EH (cell line): ENCODE measurements at places on chromosomes 4 and X.

DNA sequence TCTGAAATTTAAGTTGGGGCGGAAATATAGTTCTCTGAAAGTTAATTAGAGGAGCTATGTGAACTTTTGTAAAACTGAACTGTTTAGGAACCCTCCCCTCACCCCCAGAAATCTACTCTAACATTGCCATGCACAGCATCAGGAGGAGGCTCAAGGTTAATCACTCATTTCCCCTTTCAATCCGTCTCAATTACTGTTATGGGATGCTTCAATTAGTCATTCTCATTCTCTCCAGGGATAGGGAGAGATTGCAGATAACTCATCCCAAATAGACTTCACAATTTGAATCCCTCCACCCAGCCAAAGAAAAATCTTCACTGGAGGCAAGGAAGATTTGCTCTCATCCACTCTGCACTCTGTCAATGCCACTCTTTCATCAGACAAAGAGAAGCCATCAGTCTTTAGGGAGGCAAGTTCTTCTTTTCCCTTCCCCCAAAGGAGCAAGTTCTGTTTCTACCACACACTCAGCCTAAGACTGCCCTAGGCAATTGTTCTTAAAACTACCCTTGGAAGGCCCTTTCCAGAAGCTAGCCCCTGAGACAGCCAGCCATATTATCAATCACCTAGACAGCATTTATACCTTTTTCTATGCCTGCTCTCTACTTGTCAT, 140.4 kb downstream of the SLC10A7 start:
- peak; percentile 52 for DNase-seq

- DNase-seq, result no peak
These were observed 57.3 kb upstream of the STIM2 start for GRCh38 chr4:26803211-26803861.

DNA sequence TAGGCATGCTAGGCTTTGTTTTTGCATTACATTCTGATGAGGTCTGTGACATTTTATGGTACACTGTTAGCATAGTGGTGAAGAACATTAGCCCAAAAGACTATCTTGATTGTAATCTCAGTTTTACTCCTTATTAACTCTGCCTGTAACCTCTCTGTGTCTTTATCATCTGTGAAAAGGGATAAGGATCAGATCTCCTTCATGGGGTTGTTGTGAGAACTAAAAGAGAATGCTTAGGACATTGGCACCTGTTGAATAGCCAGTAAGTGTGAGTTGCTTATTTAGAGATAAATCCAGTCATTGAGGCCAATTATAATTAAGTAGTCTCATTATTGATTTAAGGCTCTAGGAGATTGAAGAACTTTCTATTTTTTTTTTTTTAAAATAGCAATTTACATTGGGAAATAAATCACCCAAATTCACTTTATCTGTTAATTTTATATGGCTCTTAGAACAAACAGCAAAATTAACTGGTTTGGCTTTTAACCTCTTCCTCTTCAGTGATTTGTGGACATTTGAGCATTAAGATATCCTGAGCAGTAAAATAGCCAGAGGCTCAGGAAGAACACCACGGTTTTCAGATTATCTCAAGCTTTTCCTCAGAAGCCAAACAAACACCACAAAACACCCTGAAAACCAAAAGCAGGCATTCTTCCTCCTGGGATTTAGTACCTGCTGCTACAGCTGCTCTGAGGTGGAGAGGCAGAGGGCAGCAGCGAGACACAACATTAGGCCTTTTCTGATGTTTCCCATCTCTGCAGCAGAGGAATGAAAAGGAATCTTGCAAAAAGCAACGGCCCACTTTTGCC, 192.9 kb downstream of the ARHGAP10 start:
- peak; percentile 51 for DNase-seq

- DNase-seq, result no peak
These were observed 2.3 kb upstream of the XPNPEP2 start for GRCh38 chrX:129736491-129736890.

GRCh38 chr4:1793940-1794808, 1.1 kb downstream of the FGFR3 start:
- DNase-seq, result peak; percentile 22

GRCh38 chr4:55758066-55758465, 61.5 kb upstream of the EXOC1L start:
- no peak for DNase-seq

- peak; percentile 53 for DNase-seq
These were observed 851.6 kb downstream of the CENPC start for GRCh38 chr4:66693694-66694093.

DNA sequence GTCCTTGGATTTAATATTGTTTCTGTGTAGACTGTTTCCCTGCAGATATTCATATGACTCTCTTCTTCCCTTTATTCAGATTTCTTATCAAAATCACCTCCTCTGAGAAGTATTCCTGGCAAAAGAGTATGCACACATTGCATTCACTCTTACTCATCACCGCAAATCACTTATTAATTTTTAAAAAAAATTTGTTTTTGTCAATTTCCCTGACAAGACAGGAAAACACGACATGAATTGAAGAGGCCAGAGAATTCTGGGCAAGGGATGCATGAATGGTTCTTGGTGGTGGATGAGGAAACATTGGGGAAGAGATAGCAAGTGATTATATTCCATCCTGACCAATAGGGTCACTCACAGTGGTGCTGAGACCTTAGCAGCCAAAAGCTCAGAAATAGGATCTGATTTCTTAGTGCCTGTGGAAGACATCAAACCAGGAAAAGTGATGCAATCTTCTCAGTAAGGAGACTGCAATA, 522.5 kb upstream of the AGA start:
- DNase-seq, result no peak

GRCh38 chr4:159210975-159211374, 108.1 kb downstream of the RAPGEF2 start:
- DNase-seq, result no peak

DNA sequence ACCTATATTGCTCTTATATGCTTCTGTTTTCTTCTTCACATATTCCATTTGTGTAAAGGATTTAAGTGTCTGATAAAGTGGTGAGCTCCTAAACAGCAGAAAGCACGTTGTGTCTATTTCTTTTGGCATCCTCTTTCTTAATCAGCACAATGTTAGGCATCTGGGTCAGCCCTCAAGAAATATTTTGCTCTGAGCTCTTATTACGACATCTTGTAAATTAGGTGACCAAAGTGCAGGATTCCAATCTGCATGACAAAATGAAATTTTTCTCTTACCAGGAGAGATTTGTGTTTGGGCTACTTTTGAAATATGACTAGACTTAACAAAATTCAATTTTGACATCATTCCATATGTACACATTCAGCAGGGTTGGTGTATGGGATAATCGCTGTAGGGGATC, 210.0 kb upstream of the IGFBP7 start:
- peak; percentile 69 for DNase-seq

GRCh38 chr4:42391981-42392380, 5.3 kb upstream of the SHISA3 start:
- no peak for DNase-seq

- DNase-seq, result no peak
These were observed 1222.4 kb upstream of the PRKX start for GRCh38 chrX:4935846-4936245.

DNA sequence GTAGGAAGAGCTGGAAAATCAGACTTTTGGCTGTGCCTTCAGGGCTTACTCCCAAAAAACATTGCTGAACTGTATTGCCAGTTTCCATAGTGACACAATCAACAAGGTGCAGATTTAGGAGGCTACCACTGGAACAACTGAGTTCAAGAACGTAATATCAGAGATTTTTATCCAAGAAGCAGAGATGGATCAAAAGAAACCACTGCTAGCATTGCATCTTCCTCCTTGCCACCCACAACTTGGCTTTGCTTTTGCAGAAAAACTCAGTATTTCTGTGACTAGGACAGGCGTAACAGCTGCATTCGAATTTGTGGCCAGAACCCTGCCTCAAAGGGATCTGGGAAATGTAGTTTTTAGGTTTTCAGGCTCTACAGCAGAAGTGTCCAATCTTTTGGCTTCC, 27.8 kb upstream of the WDFY3 start:
- peak; percentile 3 for DNase-seq

DNA sequence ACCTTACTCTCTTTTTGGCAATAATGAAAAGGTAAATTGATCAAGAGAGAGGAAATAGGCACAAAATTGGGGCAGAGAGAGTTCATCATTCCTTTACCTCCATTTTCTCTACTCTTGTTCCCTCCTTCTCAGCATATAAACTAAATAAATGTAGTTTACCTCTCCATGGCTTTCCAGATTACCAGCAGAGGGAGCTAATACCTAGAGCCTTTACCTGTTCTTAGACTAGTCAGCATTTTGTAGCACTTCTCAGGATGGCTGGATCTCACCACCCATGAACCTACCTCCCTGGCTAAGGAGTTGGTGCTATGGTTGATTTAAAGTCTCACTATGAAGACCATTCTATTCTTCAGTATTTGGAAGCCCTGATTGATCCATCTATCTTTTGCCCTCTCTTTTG, 15.7 kb downstream of the OFD1 start:
- DNase-seq, result peak; percentile 44
